ENCODE measurements at places on chromosomes 6 and 20.

DNA sequence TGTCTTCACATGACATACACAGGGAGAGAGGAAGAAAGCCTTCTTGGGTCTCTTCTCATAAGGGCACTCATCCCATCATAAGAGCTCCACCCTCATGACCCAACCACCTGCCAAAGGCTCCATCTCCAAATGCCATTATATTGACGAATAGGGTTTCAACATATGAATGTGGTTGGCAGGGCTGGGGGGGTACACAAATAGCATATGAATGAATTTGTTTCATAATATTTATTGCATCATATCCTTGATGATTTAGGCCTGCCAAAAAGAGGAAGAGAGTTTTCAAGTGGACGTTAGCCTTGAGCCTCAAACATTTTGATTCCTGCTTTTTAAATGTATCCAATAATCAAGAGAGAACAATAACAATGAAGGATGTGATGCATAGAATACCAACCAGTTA is 26.2 kb upstream of the OPRM1 start:
- DNase-seq, result no peak

- peak; percentile 40 for DNase-seq
Measured at GRCh38 chr6:154605178-154605881, 94.8 kb upstream of the CNKSR3 start.

DNA sequence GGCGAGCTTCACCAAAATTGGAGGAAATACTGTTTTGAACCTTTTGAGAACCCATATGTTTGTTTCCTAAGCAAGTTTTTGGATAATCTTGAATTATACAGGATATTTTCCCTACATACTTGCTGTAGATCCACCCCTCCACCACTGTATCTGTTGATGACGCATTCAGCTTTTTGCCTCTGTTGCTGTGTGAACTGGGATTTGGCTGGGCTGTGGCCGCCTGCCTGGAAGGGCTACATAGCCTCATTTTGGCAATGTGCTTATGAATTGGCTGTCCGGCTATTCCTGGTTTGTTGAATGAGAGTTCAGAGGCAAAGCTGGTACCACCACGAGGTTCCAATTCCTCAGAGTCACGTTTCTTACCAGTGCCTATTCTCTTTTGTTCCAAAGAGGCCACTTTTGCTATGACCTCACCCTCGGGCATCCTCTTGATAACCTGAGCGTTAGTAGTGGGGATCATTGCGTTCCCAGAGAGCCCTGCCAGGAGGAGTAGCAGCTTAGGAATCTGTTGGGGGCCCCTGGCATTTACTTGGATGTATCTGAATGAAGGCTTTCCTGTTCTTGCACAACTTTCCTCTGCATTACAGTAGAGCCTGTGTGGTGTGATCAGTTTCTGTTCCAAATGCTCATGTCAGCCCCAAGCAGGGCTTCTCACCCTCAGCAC is 6.4 kb downstream of the FAM83D start:
- no peak for DNase-seq

- DNase-seq, result no peak
Measured at GRCh38 chr6:126753606-126754005, 364.9 kb upstream of the RSPO3 start.

- no peak for DNase-seq
Measured at GRCh38 chr6:71238351-71238750, 50.3 kb upstream of the OGFRL1 start.

DNA sequence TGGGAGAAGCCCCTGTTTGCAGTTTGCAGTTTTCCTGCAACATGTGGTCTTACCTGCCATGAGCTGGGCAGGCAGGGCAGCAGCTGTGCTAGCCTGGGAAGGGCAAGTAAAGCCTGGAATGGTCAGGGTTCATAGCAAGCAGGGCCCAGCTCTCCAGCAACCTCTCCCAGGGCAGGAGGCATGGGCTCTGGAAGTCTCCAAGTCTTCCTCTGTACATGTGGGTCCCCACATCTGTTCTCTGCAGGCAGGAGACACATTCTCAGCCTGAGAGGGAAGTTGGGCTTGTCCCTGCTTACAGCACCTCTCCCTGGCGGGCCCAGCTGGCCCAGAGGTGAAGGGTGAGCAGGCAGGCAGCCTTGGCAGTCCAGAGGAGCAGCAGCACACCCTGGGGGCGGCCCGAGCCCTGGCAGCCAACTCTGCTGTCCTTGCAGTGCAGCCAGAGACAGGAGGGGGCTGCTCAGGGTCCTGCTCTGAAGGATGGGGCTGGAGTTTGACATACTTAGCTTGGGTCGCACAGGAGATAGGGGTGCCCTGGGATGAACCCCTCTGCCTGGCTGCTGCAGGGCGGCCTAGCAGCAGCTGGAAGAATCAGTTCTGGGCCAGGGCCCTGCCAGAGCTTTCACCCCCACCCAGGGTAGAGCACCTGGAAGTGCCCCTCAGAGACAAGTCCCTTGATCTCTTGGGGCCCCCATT is 176.0 kb downstream of the MRPL14 start:
- no peak for DNase-seq

DNA sequence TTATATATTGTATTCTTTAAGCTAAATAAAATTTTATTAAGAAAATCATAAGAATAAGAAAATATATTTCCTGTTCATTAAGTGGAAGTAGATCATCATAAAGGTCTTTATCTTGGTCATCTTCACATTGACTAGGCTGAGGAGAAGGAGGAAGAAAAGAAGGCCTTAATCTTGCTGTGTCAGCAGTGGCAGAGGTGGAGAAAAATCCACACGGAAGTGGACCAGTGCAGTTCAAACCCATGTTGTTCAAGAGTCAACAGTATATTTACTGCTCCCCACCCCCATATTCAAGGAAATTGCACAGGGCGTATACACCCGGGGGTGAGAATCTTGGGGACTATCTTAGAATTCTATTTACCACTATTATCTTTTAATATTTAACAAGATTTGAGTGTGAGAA is 178.6 kb upstream of the SCGN start:
- no peak for DNase-seq

GRCh38 chr20:19588732-19589131 is 169.3 kb upstream of the RIN2 start:
- DNase-seq, result no peak

- DNase-seq, result no peak
Measured at GRCh38 chr6:142783499-142783898, 161.5 kb downstream of the HIVEP2 start.

DNA sequence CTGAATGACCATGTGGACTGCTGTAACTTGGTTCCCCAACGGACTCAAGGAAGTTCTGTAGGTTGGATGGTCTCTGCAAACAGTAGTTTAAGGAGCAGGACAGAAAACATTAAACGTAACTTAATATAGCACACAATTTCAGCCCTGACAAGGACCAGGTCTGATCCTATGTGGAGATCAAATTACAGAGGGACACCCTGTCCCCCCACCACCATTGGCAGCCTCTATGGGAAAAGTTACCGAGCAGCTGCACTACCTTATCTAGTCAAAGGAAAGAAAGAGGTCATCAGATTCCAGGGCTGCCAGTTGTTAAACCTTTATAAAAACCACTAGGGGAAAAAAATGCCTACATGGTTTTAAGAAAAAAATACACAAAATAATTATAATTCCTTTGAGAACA is 191.5 kb upstream of the RSPO3 start:
- DNase-seq, result no peak

- DNase-seq, result no peak
Measured at GRCh38 chr6:155201461-155202226, 62.2 kb upstream of the CLDN20 start.

DNA sequence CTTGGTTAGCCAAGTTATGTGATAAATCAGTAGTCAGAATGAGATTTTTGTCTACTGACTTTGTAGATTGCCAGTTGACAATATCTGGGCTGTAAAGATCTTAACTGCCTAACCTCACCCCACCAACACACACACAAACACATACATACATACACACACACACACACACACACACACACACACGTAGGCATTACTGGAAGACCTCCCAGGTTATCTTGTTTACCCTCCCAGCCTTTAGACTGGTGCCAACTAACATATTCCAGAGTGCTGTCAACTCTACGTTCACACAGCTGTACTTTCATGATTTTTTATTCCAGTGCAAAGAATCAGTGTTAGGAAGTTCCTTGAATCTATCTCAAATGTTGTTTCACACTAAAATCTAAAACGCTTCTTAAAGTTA is 38.9 kb downstream of the BMP5 start:
- no peak for DNase-seq

GRCh38 chr6:139508576-139508975 is 134.1 kb upstream of the CITED2 start:
- DNase-seq, result no peak

DNA sequence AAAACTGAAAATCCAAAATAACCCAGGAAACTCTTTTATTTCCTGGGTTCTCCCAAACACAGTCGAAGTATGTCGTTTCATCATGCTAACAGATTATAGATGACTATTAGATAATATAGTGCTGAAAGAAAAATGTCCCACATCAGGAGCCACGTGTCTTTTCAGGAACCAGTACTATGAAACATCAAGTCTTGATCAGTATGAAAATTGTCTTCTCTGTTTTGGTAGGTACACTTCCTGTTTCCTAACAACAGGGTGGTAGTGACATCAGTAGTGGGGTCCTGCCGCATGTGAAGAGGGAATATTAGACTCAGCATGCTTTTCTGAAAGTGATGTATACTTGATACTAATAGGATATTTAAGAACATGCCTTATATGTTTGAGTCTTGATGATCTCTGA is 136.7 kb downstream of the HIVEP1 start:
- DNase-seq, result no peak

DNA sequence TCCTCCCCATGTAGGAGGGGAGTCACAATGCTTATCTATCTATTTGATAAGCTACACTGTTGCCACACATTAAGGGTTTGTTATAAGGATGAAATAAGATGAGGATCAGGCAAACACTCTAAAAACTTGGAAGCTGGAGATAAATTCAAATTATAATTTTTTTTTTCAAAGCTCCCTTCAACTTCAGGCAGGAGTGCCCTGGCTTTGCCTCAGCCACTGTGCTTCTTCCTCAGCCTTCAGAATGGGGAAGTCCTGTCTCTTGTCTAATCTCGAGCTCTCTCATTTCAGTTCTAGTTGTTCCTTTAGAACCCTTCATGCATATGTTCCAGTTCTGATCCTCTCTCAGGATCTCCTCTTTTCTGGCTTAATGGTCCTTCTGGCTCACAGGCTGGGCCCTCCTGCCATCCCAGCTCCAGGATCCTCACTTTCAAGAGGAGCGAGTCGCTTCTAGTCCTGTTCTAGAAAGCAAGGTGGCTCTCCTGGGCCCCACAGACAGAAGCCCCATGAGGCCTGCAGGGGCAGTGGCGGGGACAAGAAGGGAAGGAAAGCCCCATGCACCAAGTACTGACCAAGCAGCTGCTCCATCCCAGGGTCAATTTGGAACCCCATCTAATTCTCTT is 164.3 kb downstream of the VEGFA start:
- DNase-seq, result no peak

DNA sequence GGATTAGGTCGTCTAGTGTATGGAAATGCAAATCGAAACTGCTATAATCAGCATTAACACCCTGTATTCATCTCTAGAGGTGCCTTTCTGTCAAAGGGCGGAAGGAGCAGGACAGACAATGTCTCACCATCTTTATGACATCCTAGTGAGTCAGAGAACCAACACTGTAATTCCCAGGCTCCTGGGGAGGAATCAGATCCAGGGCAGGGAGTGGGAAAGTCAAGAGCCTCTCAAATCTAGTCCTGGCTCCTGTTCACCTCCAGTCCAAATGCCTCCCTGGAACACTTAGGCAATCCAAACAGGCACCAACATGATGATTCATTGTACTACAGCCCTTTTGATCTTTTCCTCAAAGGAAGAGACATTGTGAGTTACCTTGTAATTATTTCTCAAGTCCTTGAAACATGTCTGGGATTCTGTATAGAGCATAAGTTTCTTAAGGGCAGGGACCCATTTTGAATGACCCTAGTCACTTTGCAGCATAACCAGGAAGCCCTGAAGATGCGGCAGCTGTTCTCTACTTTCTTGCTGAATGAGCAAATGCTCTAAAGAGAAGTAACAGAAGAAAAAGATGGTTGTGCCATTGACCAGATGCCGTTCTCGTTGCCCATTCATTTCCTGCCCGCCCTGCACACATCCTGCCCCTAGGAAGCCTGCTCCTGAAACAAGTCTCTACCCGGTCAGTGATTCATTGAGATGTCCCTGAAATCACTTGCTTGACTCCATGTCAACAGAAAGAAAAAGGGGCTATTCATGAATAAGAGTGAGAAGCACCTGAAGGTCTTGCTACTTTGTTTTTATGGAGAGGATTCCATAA is 112.8 kb upstream of the JARID2 start:
- DNase-seq, result no peak

DNA sequence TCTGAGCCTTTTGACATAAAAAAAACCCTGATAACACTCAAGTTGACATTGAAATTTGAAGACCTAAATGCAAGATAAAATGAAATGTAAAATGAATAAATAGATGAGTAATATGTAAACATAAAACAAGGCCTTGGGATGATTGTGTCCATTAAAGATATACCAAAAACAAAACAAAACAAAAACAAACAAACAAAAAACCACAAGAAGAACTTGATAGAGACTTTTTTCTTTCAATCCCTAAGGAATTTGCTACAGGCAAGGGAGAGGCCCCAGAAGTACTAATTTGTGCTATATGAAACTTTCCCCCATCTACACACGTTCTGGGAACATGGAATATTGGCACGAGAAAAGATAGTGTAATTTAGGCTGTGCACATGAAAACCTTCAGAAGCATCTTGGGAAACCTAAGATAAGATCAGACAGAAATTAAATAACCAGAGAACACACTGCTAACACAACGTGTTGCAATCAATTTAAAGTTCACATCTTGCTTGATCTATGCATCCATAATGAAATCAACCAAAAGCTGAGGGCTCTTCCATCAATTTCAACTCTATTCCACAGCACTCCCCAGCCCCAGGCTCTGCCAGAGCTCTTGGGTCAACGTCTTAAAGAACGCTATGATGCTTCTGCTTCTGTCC is 201.1 kb upstream of the RREB1 start:
- DNase-seq, result no peak

DNA sequence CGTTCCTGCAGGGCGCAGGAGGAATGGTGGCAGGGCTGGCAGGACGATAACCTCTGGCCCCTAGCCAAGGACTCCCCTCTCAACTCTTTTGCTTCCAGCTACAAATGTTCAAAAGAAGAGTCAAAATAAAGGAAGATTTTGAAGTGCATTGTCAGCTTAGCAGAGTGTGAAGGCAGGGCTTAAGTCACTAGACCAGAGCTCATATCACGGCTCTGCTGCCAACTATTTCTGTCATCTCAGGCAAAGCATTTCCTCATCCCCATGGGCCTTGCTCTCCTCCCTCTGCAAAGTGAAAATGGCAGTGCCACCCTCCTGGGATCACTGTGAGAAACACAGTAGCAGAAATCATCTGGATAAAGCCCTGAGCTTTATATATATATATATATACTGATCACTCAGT is 36.7 kb downstream of the CFAP61 start:
- no peak for DNase-seq

DNA sequence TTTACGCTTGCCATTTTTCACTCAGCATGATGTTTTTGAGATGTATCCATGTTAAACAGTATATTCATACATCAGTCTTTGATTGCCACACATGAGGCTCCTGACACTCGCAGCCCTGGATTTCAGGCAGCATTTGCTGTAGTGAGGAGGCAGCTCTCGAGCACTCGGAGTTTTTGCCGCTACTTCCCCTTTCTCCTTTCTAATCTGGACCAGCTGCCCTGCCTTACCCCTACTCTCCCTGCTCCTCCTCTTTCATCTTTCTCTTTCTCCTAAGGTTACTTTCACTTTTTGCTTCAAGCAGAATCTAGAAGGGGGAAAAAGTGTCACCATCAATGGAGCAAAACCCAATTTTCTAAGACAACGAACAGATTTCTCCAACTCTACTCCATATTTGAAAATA is 5.9 kb upstream of the CST3 start:
- DNase-seq, result no peak

- DNase-seq, result no peak
Measured at GRCh38 chr6:62746968-62747367, 460.9 kb upstream of the KHDRBS2 start.
